C1 segment of cervical spinal cord (tissue), 14 donors: ENCODE measurements at places on chromosomes 7 and 10.

DNA sequence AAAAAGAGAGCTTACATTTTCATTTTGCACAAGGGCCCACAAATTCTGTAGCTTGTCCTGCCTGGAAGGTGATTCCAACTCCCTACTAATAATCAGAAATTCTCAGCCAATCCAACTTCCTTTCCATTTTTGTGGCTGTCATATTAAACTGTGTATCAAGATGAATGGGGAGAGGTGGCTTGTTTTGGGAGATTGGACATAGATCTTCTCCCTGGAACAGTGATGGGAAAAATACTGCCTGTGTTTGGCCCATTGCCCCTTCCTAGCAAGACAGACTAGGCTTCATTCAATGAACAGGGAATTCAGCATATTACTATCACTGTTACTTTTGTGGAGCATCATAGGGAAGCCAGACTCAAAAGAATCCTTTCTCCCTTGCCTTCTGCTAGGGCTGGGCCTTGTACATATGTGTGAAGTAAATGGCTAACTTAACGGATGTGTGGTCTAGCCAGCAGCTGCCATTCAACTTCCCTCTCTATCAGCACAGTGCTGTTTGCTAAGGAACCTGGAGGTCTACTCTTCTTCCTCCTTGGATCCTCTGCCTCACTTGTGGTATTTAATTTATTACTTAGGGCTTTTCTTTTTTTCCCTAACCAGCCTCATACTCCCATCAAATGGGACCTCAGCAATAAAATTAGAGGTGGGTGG lies 326.0 kb downstream of the BICC1 start:
- no peak for DNase-seq

DNA sequence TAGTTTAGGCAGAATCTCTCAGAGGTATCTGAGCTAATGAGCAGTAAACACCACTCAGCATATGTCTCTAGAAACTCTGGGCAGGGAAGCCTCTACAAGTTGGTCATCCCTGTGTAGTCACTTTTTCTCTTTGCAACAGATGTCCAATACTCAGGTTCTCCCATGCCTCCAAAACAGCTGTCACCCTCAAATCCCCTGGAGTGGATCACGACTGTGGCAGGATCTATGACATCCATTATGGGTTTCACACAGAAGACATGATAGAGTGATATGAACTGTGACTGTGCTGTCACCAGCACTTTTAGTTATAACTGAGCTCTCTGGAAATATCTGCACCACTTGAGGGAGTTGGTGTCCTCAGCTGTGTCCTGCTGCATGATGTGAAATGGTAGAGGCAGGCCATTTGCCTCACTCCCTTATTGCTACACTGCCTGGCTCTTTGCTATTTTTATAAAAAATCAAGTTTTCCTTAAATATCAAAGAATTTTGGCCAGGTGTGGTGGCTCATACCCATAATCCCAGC lies 24.1 kb upstream of the ZNRF2 start:
- no peak for DNase-seq

DNA sequence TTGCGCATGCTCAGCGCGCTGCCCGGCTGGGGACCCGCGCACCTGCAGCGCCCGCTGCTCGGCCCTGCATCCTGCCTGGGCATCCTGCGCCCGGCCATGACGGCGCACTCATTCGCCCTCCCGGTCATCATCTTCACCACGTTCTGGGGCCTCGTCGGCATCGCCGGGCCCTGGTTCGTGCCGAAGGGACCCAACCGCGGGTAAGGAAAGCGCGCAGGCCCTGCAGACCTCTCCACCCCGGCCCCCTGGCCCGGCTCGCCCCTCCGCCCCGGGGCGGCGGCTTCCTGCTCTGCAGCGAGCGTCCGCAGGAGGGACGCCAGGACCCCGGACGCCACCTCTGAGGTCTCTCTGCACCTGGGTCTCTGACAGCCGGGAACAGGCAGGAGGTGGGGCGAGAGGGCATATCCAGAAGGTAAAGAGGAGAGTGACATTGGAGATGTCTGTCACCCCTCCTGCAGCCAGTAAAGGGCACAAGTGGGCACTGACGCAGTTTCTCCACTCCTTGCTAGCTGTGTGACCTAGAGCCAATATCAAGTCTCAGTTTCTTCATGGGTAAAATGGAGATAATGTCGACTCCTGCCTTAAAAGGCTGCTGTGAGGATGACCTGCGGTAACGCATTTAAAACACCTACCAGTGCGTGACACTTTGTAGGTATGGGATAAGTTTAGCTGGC lies 338 bp downstream of the ATP6V0E2 start:
- no peak for DNase-seq

GRCh38 chr7:103121641-103122040 lies 27.3 kb downstream of the NAPEPLD start:
- no peak for DNase-seq
